Large intestine (tissue), 12 donors: ENCODE measurements at places on chromosomes 16 and 17. TPM values are rescaled to one million over a fixed set of nuclear protein-coding genes. Genes with fewer than 3 reads are reported as not detected.

The TP53TG3F gene
- not detected for polyA plus RNA-seq

The IRX5 gene
- 0.10 TPM for polyA plus RNA-seq

The QRICH2 gene
- polyA plus RNA-seq, result 3.1 TPM

The UNC13D gene
- polyA plus RNA-seq, result 55.8 TPM

The SHISA9 gene
- polyA plus RNA-seq, result 2.7 TPM

The SLC6A4 gene
- polyA plus RNA-seq, result 30.1 TPM

The GUCY2D gene
- polyA plus RNA-seq, result 1.3 TPM

The ATP1B2 gene
- 4.8 TPM for polyA plus RNA-seq

The PYY gene
- 36.2 TPM for polyA plus RNA-seq

The CDK5R1 gene
- polyA plus RNA-seq, result 3.6 TPM

The WSCD1 gene
- polyA plus RNA-seq, result 1.9 TPM

The LCAT gene
- polyA plus RNA-seq, result 18.5 TPM

The NLRC5 gene
- 11.1 TPM for polyA plus RNA-seq

The NHLRC4 gene
- 2.0 TPM for polyA plus RNA-seq

The DRC3 gene
- polyA plus RNA-seq, result 5.7 TPM

The NKIRAS2 gene
- 42.8 TPM for polyA plus RNA-seq

The CIBAR2 gene
- polyA plus RNA-seq, result 0.30 TPM

The PRAC1 gene
- polyA plus RNA-seq, result not detected

The ZP2 gene
- 0.27 TPM for polyA plus RNA-seq

The AATK gene
- 81.2 TPM for polyA plus RNA-seq

The DYNLRB2 gene
- 0.52 TPM for polyA plus RNA-seq

The BHLHA9 gene
- not detected for polyA plus RNA-seq

The CDK12 gene
- polyA plus RNA-seq, result 45.9 TPM

The GAST gene
- 0.28 TPM for polyA plus RNA-seq

The AGRP gene
- polyA plus RNA-seq, result 0.13 TPM

The EFTUD2 gene
- polyA plus RNA-seq, result 67.8 TPM

The GCGR gene
- polyA plus RNA-seq, result 2.5 TPM

The TPSD1 gene
- 0.06 TPM for polyA plus RNA-seq

The SMPD3 gene
- 49.4 TPM for polyA plus RNA-seq

The C17orf100 gene
- polyA plus RNA-seq, result 8.1 TPM

The NHERF2 gene
- 32.3 TPM for polyA plus RNA-seq

The RAMP2 gene
- 45.9 TPM for polyA plus RNA-seq

The TLCD2 gene
- 2.8 TPM for polyA plus RNA-seq

The PIMREG gene
- 9.7 TPM for polyA plus RNA-seq

The HSD17B2 gene
- polyA plus RNA-seq, result 69.5 TPM

The BTBD17 gene
- polyA plus RNA-seq, result 1.1 TPM

The KRT20 gene
- 31.7 TPM for polyA plus RNA-seq

The ERN1 gene
- polyA plus RNA-seq, result 10.3 TPM

The TBC1D26 gene
- polyA plus RNA-seq, result 0.28 TPM

The IL32 gene
- 174 TPM for polyA plus RNA-seq

The FLII gene
- 161 TPM for polyA plus RNA-seq

The CTF1 gene
- 4.0 TPM for polyA plus RNA-seq

The WDR59 gene
- 66.8 TPM for polyA plus RNA-seq

The DECR2 gene
- polyA plus RNA-seq, result 91.0 TPM

The MT1B gene
- not detected for polyA plus RNA-seq
